NCI-H446 treated with DMSO at 0.1 percent for 48 hours (cell line): ENCODE measurements at places on chromosomes 3 and 15.
A peak's percentile ranks its signal among the peaks of the same experiment; 100 is the strongest.

DNA sequence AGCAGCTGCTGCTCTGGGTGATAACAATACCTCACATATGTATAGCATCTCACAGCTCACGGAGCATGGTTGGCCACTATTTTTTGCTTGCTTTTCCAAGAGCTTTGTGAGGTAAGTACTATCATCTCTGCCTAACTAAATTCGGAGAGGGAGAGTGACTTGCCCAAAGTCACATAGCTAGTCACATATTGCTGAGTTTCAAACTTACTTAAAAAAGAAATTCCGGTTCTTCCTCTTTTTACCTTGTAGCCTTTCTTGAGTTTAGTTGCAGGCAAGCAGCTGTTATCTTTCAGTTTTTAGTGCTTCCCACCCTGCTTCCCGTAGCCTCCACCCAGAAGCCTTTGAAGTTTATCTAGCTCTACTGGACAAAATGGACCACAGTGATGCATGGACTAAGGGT is 309.2 kb downstream of the PDCD6IP start:
- DNase-seq: no peak

DNA sequence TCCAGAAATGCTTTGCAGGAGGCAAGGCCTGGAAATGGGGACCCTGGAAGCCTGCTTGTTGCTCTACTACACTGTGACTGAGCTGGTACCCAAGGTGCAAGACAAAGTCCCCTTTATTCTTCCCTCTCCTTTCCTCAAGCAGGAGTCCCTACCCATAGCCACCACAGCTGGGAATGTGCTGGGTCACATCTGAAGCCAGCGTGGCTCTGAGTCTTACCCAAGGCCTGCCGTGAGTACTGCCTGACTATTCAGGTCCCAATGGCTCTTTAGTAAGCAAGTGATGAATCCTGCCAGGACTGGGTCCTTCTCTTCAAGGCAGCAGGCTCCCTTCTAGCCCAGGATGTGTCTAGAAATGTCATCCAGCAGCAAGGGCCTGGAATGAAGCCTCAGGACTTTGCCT is 9.6 kb upstream of the RAD51 start:
- DNase-seq: no peak

DNA sequence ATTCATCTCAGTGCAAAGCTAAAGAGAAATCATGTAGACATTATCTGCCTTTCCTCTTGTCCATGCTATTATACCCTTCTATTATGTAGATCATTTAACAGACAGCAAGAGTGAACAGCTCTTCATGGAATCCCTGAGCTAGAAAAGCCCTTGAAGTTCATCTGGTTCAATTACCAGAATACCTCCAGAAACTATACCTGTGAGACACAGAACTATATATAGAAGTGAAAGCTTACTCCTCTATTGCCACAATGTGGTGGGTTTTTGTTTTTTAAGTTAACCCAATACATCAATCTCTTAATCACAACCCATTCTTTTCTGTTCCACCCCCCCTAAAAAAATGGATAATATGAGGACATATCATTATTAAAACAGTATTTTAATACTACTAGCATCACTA is 347.7 kb downstream of the PLCL2 start:
- DNase-seq: no peak

DNA sequence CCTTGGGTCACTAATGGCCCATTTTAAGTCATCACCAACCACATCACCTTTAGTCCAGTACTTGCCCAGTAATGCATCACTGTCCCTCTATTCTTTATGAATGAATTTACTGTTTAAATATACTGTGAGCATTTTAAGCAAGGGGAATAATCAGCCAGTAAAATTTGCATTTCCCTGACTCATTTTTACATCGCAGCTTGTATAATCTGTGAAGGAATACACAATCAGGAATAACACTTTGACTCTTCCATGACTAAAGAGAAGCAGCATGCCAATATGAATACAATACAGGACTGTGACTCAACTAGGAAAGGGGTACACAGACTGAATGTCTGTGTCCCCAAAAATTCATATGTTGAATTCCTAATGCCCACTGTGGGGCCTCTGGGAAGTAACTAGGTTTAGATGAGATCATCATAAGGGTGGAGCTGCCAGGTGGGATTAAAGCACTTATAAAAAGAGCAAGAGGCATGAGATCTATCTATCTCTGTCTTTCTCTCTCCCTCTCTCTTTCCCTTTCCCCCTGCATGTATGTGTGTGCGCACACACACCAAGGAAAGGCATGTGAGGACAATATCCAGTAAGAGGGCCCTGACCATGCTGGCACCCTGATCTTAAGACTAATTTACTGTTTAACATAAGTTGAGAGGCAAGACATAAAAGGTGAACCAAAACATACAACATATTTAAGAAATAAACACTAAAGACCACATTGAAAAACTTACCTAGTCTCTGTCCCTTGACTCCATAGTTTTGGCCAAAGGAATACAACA is 12.1 kb downstream of the B4GALT4 start:
- no peak for DNase-seq

DNA sequence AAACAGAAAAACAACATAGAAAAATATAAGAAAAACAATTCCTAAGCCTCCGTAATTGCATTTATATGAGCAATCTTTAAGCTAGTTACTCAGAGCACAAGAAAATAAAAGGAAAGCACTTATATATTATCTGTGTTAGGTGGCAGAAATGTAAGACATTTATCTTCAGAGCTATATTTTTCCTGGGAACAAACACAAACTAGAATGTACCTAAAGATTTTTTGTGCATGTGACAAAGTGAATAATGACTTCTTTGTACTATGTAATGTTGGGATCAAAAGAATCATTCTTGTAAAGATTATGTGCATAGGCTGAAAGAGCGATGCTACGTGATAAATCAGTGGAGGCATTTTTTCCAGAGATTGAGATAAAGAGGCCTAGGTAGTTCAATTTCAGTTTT is 111.3 kb upstream of the GMNC start:
- DNase-seq: no peak

- no peak for DNase-seq
Measured at GRCh38 chr15:48242015-48242414, 35.9 kb downstream of the SLC12A1 start.

GRCh38 chr15:61687651-61688050 is 372.6 kb downstream of the VPS13C start:
- no peak for DNase-seq

GRCh38 chr3:110810356-110810755 is 261.3 kb upstream of the NECTIN3 start:
- no peak for DNase-seq

- no peak for DNase-seq
Measured at GRCh38 chr15:90037961-90038631, 37.0 kb downstream of the ZNF710 start.

GRCh38 chr15:77607111-77607893 is 25.4 kb downstream of the LINGO1 start:
- DNase-seq: no peak

DNA sequence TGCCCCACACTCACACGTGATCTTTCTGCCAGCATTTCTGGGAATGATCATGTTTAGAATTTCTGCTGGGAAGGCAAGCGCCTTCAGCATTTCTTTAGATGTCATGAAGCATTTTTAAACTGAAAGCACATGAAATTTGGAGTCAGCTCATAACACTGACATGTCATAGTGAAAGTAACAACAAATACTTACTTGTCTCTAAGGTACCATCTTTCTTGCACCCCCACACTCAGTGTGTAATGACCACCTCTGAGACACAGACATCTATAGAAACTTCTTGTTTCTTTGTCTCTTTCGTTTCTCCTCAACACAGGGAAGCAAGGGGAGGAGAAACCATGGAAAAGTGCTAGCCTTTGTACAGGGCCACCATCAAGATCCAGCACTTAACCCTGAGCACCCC is 171.7 kb downstream of the RORA start:
- DNase-seq: no peak

DNA sequence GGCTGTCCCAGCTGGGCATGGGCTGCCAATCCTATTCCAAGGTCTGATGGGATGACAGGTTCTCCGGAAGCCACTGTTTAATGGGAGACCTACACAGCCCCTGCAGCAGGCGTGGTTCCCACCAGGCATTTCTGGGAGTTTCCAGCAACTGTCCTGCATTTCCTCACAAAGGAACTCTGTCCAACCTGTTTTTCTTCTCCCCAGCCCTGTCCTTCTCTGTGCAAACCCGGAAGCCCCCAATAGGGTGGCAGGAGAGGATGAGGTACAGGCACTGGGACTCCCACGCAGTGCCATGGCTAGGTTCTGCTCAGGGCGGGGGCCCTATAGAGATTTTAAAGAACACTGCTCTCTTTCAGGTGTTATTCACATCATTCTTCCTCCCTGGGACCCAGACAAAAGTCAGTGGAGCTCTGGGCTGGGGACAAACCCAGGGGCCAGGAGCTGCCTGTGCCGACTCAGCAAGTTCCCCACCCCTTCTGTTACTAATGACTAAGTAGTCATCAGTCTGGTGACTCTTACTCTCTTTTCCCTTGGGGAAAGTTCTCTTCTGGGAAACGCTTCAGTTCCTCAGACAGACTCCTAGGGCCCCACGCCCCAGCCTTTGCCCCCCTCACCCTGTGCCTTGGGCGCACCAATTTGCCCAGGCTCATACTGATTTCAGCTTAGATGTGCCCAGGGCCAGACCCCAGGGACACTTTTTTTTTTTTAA is 97.7 kb downstream of the CD47 start:
- DNase-seq: no peak

GRCh38 chr15:56718560-56718959 is 14.7 kb downstream of the ZNF280D start:
- DNase-seq: no peak

GRCh38 chr3:116084999-116085791 is 360.1 kb downstream of the LSAMP start:
- no peak for DNase-seq

DNA sequence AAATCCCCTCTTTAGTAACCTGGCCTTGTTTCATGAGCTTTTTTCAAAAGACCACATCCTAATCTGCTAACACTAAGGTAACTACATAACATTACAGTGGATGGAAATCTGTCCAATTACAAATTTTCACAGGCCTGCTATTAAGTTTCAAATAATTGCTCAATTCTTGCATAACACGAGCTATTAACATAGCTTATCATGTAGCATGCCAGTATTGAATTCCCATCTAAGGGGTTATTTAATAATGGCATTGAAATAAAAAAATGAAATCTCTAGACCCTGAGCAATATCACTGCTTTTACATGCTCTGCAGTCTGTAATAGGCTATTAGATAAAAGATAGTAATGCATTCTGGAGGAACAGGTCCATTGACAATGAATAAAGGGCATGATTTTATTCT is 748.3 kb upstream of the NECTIN3 start:
- DNase-seq: no peak

GRCh38 chr3:167899093-167899492 is 163.6 kb downstream of the SERPINI1 start:
- no peak for DNase-seq

GRCh38 chr3:119819806-119820205 is 37.9 kb downstream of the NR1I2 start:
- DNase-seq: no peak

DNA sequence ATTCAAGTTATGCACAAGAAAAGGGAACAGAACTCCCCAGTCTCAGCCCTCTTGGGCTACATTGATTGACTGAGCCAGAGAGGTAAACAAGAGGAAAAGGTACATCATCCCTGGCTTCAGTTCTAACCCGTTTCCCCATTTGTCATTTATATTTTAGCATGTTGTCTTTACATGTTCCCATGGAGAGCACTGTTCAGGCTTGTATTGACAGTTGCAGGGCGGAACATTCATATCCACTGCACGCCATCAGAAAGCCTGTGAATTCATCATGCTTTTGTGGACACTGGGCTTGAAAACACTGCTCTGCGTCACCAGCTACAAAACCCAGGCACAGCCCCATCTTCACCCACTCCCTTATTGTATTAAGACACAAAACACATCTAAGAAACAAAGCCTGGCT is 240.9 kb upstream of the EIF1B start:
- DNase-seq: no peak

DNA sequence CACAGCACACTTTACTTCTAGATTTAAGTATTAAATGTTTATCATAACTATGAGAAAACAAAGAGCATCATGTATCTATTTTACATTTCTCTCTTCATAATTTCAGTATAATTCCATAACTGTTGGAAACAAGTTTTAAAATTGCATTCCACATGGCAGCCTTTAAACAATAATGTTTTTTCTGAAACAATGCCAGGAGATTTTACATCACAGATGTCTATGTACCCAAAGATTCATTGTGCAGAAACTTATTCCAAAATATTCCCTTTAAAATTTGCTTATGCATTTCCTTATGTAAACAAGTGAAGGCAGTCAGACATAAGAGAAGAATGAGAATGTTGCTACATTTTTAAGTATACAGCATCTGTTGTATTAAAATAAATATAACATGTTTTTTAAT is 324.9 kb upstream of the COL8A1 start:
- DNase-seq: no peak

- peak; percentile 13 for DNase-seq
Measured at GRCh38 chr15:76185716-76186115, 125.6 kb downstream of the ETFA start.

- DNase-seq: peak; percentile 34
Measured at GRCh38 chr15:85749261-85750151, 45.2 kb downstream of the KLHL25 start.

- DNase-seq: no peak
Measured at GRCh38 chr3:140941090-140941433, 574 bp upstream of the SLC25A36 start.

- DNase-seq: no peak
Measured at GRCh38 chr3:151989621-151990020, 116.2 kb downstream of the SUCNR1 start.

GRCh38 chr3:72587282-72587681 is 261.0 kb downstream of the SHQ1 start:
- no peak for DNase-seq

GRCh38 chr3:48407542-48408099 is 22.3 kb downstream of the PLXNB1 start:
- DNase-seq: no peak

DNA sequence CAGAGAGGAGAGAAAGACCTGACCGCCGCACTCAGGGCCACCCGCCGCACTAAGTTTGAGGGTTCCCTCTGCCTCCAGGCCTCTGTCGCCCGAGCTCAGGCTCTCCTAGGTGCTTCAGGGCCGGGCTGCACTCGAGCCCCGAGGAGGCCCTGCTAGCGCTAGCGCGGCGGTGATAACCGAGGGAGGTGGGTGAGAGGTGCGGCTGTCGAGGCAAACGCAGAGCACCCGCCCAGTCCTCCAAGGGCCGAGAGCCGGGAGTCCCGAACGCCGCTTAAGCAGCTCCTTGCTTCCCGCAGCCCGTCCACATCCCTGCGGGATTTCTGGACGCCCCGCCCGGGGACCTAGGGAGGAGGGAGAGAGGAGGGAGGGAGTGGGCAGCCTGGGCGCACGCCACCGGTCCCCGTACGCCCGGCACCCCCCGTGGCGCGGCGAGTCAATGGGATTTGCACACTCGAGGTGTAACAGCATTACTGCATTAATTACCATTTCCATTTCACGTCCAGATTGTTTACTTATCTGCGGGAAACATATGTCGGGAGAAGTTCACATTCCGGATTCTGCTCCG is 6.8 kb downstream of the SOX14 start:
- DNase-seq: no peak
